ENCODE measurements at places on chromosomes 1 and 21.

DNA sequence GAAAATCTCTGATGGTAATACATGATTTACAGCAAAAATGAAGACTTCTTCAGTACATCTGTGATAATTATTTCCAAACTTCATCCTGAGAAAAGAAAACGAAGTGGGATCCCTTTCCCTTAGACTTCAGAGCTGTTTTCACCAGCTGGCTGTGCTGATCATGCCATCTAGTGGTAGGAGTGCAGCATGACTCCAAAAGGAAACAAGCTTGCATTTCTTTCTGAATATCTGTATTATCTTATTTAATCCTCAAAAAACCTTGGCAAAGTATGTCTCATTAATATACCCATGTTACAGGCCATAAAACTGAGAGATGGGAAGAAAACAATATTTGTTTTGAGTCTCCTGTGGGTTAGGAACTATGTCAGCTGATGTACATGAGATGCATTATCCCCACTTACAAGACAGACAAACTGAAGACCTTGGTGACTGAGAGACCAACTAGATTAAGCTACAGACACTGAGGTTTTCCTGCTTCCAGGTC lies 9.8 kb upstream of the GJA8 start:
- DNase-seq: no peak
- H3K4me3 ChIP-seq: no peak overlapping the region
- no peaks in the 10 kb centered on the region for H3K36me3 ChIP-seq
- no peaks in the 10 kb centered on the region for H3K27me3 ChIP-seq
- H3K4me1 ChIP-seq: no peaks in the 10 kb centered on the region
- H3K27ac ChIP-seq: no peak overlapping the region

GRCh38 chr1:183630748-183631147 lies 4.8 kb downstream of the ARPC5 start:
- H3K27me3 ChIP-seq: no peaks in the 10 kb centered on the region
- H3K36me3 ChIP-seq: peaks cover 5% of the 10 kb centered on the region
- H3K4me1 ChIP-seq: no peaks in the 10 kb centered on the region
- peak overlapping the region; percentile 40 for H3K27ac ChIP-seq

DNA sequence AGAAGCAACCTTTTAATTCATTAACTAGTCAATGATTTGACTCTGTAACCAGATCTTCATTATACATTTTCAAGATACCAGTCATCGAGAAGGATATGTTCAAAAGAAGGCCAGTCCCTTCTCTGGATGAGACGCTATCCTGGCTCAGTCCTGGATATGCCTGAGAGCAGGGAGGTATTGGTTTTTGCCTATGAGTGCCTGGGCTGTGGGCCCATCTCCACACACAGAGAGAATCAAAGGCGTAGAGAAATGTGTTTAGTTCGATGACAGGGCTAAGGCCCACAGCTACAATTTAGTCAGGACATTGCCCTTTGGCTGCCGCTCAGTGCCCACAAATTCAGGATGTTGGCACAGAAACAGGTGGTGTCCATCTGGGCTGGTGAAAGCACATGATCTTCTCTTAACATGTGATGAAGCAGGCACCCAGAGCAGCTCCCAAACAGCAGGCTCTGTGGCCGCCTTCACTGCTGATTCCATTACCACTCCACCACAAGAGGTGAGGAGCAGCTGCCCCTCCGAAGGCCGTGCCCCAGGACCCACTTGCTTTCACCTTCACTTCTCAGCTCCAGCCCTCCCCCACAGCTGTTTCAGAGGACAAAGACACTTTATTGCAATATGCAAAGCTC lies 24.7 kb downstream of the ACKR1 start:
- no peaks in the 10 kb centered on the region for H3K27me3 ChIP-seq
- H3K27ac ChIP-seq: peak overlapping the region; percentile 59
- DNase-seq: peak; percentile 84
- H3K4me1 ChIP-seq: peaks cover 7% of the 10 kb centered on the region
- no peaks in the 10 kb centered on the region for H3K36me3 ChIP-seq

GRCh38 chr1:225697428-225697827 lies 44.5 kb upstream of the ENAH start:
- no peaks in the 10 kb centered on the region for H3K27me3 ChIP-seq
- H3K36me3 ChIP-seq: no peaks in the 10 kb centered on the region
- no peak overlapping the region for H3K27ac ChIP-seq

GRCh38 chr1:116504308-116505156 lies 66.3 kb downstream of the CD58 start:
- peak; percentile 62 for DNase-seq
- H3K4me1 ChIP-seq: peaks cover 3% of the 10 kb centered on the region
- peak overlapping the region; percentile 37 for H3K27ac ChIP-seq
- H3K4me3 ChIP-seq: no peak overlapping the region
- H3K36me3 ChIP-seq: no peaks in the 10 kb centered on the region

All from breast epithelium (tissue), 4 donors.